ENCODE measurements at places on chromosomes 1 and 21.

GRCh38 chr1:68814067-68814466 is 317.2 kb upstream of the DEPDC1 start:
- no peak for DNase-seq

GRCh38 chr1:226688808-226689207 is 50.3 kb downstream of the ITPKB start:
- DNase-seq: no peak

- DNase-seq: no peak
Observed at GRCh38 chr1:48470481-48470855, 1.5 kb downstream of the SPATA6 start.

DNA sequence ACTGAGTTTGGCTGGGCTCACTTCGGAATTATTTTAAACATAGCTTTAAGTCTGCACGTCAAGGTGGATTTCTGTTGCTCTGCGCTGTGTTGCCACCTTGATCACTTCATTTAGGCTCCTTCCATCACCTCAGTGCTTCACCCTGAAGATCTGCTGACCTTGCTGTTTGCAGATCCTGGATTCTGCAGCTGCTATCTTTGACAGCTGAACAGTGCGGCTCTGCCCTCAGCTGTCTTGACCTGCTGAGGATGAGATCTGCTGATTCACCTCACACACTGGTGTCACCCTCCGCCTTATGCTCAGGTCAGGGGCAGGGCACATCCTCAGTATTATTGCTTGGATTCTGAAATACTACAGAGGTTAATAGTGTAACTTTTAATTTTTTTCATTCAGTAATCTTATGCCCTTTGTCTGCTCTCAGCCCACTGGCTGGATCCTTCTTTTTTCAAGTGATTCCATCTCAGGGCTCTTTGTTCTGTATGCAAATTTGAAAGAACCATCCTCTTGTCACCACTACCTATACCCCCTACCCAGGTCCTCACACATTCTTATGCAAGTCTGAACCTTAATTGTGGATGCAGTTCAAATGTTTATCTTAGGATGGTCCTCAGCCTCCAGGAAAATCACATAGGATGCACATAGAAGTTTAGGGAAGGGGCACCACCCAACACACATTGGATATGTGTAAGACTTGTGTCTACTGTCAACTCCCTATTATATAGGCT is 364.0 kb downstream of the OLFM3 start:
- no peak for DNase-seq

- no peak for DNase-seq
Observed at GRCh38 chr21:37767984-37768383, 148.3 kb downstream of the KCNJ6 start.

DNA sequence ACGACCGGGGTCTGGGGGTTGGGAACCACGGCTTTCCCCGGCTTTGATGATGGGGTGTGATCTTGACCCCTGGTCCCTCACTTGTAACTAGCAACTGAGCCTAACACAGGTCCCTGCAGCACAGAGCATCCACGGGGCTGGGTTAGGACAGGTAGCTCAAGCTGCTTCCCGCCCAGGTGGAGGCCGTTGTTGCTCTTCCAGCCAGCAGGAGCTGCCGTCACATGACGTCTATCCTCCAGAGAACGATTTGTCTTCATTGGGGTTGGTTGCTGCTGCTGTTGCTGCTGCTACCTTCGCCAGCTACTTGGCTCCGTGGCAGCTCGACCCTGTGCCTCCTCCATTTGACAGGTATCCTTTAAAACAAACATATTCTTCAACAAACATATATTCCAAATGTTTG is 74.3 kb upstream of the ADAR start:
- DNase-seq: no peak

DNA sequence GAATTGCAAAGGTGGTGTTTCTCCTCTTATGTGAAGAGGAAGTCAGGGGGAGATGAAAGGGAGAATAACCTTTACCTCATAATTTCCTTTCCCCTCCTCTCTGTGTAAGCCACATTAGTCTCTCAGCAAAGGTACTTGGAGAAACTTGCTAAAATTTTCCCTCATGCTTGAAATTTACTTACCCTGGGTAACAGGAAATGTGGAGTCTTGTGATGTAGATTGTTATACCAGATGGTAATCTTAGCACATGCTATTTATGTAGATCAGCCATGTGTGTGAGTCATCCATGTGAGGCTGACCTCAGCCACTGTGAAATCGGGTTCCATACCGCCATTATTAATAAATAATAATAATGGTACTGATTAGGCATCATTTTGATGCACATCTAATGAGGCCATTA is 128.4 kb downstream of the TGFB2 start:
- DNase-seq: no peak

DNA sequence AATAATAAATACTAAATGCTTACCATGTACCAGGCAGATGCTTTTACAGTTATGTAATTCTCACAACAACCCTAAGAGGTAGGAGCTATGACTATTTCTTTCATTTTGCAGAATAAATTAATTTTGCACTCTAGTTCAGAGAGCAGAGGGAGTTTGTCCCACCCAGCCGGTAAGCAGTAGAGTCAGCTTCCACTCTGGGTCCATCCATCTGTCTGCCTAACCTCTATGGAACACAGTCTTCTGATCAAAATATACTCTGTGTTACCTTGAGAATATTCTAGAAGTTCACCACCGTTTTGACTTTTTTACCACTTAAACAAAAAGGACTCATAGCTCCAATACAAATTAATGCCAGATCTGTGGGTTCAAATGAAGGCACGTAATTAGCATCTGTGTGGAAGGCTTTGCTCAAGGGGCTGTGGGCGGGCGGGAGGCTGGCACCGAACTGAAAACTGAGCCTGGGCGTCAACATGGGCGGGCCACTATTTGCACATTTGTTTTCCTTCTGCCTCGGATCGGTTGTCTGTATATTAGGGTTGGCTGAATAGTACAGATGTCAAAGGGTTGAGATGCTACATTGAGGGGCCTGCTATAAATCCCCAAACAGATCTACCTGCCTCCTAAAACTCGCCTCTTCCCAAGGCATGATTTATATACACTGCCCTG is 33.1 kb upstream of the LMO4 start:
- no peak for DNase-seq

Data from HL-60 (cell line).